T-cell (primary cell): ENCODE measurements at places on chromosomes 11 and 22.

- DNase-seq = no peak
Measured at GRCh38 chr11:61529537-61530225, 21.1 kb downstream of the LRRC10B start.

DNA sequence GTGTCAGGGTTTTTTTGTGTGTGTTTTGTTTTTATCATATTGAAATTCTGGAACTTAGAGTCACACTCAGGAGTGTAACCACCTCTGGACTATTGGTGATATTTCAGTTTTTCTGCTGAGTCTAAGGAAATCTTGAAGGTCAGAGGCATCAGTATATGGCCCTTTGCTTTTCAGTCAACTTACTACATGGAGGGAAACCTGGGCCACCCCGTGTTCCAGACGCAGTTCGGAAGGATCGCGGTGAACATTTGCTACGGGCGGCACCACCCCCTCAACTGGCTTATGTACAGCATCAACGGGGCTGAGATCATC, 19.9 kb downstream of the UPB1 start:
- no peak for DNase-seq

DNA sequence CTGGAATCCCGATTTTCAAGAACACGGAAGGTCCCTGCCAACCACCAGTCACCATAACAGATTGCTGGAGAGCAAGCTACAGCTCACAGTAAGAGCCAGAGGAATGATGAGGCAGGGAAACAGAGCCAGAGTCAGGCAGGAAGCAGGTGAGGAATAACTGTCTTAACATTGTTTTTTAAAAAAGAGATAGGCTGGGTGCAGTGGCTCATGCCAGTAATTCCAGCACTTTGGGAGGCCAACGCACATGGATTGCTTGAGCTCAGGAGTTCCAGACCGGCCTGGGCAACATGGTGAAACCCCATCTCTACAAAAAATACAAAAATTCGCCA, 13.5 kb upstream of the CASTOR1 start:
- DNase-seq = no peak

DNA sequence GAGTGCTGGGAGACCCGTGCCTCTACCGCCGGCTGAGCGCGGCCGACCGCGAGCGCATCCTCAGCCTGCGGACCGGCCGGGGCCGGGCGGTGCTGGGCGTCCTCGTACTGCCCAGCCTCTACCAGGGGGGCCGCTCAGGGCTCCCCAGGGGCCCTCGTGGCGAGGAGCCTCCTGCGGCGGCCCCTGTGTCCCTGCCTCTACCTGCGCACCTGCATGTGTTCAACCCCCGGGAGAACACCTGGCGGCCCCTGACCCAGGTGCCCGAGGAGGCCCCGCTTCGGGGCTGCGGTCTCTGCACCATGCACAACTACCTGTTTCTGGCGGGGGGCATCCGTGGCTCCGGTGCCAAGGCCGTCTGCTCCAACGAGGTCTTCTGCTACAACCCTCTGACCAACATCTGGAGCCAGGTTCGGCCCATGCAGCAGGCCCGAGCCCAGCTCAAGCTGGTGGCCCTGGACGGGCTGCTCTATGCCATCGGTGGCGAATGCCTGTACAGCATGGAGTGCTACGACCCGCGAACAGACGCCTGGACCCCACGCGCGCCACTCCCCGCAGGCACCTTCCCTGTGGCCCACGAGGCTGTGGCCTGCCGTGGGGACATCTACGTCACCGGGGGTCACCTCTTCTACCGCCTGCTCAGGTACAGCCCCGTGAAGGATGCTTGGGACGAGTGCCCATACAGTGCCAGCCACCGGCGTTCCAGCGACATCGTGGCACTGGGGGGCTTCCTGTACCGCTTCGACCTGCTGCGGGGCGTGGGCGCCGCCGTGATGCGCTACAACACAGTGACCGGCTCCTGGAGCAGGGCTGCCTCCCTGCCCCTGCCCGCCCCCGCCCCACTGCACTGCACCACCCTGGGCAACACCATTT, 3.5 kb downstream of the KLHDC7B start:
- DNase-seq = no peak

GRCh38 chr22:40659166-40659565, 20.1 kb upstream of the MCHR1 start:
- no peak for DNase-seq

GRCh38 chr11:107819361-107820014, 39.1 kb downstream of the SLC35F2 start:
- no peak for DNase-seq

- no peak for DNase-seq
Measured at GRCh38 chr22:41913842-41914534, 886 bp downstream of the SHISA8 start.

- no peak for DNase-seq
Measured at GRCh38 chr11:113546757-113547507, 71.7 kb upstream of the DRD2 start.

DNA sequence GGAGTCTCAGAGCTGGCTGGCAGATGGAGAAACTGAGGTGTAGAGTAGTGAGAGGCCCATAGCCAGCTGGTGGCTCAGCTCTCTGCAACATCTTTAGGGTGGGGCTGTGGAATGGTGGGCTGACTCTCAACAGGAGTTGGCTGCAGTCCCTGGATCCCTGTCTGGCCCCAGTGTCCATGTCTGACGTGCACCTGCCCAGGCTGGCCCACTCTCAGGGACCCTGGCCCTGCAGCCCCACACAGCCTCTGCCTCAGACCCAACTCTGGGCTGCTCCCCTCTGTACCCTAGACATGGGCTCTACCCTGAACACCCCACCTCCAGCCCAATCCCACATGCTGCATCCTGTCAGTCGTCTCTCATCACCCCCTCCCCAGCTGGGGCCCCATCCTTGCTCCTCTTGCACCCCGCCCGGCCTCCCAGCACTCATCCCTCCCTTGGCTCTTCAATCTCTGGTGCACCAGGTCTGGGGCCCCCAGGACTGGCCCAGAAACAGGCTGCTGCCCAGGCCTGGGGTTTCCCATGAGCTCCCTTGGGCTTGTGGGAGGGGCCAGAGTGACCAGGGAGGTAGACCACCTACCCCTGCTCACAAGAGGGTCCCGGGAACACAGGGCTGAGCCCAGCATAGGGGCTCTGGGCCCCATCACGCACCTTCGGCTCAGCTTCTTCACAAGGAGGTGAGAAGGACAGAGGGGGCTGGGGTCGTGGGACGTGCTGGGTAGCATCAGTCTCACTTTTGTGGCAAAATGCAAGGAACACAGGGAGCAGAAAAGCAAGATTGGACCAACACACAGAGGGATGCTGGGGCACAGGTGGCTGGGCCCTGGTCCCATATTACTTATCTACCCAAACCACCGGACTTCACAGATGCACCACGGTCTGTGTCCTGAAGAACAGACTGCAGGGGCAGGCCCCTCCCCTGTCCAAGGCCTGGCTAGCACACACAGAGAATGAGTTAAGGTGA, 31.5 kb downstream of the ARVCF start:
- DNase-seq = no peak

DNA sequence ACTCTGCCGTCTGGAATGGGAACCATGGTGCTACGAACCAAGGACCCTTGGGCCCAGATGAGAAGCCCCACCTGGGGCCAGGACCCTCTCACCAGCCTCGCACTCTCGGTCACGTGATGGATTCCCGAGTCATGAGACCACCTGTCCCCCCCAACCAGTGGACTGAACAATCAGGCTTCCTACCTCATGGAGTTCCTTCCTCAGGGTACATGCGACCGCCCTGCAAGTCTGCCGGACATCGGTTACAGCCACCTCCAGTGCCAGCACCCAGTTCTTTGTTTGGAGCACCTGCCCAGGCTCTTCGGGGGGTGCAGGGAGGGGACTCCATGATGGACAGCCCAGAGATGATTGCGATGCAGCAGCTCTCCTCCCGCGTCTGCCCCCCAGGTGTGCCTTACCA, 20.8 kb upstream of the SLC25A18 start:
- no peak for DNase-seq

DNA sequence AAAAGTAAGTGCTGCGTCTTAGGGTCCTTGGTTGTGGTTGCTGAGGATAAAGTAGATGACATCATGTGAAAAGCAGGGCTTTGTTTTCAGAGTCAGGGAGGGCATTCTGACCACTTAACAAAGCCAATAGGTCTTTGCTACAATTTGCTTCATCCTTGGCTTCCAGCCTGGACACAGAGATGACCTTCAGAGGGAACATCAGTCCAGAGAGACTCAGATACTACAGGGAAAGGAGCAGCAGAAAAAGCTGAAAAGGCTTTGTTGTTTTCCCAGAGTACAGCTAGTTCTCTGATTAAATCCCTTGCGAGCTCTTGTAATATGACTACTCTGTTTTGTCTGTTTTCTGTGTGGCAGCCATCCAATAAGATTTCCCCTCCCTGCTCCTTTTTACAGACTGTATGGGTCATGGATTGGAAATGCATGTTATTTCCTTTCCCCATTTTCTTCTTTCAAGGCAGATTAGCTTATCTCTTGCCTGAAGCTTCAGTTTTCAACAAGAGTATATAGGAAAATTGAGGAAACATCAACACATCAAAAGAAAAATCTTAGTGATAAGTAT, 31.9 kb downstream of the ATG13 start:
- no peak for DNase-seq

DNA sequence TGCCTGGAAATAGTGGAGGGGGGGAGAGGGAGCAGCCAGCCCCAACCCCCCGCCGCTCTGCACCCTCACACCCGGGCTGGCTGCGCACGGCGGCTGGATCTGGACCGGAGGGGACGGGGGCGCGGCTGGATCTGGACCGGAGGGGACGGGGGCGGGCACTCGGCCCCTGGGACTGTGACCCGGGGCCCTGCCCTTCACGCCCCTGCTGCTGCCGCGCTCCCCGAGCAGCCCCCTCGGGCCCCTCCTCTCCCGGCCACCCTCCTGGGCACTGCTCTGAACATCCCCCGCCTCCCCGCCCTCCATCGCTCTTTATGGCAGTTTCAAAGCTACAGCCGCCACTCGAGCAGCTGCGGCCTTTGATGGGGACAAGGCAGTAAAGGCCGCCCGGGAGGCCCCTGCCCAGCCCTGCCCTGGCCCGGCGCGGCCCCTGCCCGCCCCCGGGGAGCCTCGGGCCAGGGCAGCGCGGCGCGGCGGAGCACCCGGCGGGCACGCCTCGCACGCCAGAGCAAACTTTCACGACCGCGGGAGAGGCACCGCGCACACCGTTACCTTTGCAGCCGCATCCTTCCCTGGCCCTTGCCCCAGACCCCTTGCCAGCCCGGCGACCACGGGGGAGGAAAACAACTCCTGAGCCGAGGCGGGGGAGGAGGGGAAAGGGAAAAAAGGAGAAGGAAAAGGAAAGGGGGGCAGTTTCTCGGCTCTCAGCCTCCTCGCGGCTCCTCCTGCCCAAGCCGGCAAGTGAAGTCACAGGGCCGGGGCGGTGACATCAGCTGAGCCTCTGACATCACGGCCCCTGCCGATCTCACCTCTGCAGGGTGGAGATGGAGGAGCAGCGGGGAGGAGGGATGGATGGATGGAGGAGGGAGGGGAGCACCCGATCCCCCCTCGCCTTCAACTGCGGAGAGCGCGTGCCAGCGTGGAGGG, 13.1 kb upstream of the TCF20 start:
- DNase-seq = peak; percentile 23

DNA sequence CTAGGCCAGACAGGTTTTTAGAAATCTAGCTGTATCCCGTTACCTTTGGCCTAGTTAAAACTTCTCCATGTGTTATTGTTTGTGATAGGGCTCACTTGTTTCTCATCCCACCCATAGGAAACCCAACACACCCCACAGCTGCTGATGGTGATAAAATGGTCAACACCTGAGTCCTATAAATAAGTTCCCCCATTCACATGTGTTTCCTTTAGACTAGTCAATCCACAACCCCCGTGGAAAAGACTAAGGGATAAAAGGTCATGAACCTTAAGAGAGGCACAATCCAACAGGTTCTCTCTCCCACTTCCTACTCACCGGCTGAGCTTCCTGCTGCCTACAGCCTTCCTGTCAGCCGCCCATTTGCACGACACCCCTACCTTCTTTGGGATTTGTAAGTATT, 768.4 kb downstream of the JRKL start:
- no peak for DNase-seq

DNA sequence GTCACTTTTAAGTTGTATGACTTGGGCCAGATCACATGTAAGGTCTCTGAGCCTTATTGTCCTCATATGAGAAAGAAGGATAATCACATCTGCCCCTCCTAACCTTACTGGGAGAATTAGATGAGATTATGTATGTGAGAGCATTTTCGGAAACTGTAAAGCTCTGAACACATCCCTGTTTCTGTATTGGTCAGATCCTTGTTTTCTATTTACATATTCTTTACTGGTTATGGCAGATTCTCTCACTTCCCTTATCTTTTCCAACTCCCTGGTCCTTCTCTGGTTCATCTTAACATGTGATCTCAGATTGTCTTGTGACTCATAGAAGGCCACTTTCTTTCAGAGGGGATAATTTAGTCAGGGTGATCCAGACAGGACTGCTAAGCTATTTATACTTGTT, 41.8 kb downstream of the CCDC81 start:
- no peak for DNase-seq

DNA sequence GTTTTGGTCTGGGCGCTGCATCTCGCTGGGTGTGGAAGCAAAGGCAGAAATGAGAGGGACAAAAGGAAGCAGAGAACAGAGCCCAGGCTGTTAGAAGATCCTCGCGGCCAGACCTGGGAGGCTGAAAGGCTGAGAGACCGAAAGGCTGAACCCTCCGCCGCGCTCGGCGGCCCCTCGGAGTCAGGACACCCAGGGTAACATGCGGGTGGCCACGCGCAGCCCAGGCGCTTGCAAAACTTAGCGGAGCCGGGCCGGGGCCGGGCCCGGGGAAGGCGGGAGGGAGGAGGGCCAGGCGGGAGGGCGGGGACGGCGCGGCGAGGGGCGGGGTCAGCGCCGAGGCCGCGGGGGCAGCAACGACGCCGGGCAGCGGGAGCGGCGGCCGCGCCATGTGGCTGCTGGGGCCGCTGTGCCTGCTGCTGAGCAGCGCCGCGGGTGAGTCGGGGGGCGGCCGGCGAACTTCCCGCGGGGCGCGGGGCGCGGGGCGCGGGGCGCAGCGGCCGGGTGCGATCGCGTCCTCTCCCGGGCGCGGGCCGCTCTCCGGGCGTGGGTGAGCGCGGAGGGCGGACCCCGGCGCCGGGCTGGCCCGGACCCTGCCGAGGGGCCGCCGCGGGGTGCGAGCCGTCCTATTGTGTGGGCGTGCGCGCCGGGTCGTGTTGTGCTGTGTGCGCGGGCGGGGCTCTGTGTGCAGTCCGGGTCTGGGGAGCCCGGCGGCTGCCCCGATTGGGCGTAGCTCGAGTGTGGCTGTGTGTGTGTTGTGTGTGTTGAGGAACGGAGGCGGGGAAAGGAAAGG, at the start of gene LDLRAD3:
Gene LDLRAD3, plus strand, starts transcription at position 350 of the 790 bp plus-strand sequence. Its CDS starts 37 bp downstream, at position 387.
- DNase-seq = no peak

GRCh38 chr11:1560002-1560648, 11.9 kb downstream of the DUSP8 start:
- DNase-seq = no peak
